ENCODE measurements at places on chromosomes 3 and 15. TPM values are rescaled to one million over a fixed set of nuclear protein-coding genes. Genes with fewer than 3 reads are reported as not detected.
A peak's percentile ranks its signal among the peaks of the same experiment; 100 is the strongest.

The DUOX2 gene
- total RNA-seq, result 2.7 TPM

The CYP1A1 gene
- total RNA-seq, result not detected

The SLC35G2 gene
- total RNA-seq, result 5.9 TPM

DNA sequence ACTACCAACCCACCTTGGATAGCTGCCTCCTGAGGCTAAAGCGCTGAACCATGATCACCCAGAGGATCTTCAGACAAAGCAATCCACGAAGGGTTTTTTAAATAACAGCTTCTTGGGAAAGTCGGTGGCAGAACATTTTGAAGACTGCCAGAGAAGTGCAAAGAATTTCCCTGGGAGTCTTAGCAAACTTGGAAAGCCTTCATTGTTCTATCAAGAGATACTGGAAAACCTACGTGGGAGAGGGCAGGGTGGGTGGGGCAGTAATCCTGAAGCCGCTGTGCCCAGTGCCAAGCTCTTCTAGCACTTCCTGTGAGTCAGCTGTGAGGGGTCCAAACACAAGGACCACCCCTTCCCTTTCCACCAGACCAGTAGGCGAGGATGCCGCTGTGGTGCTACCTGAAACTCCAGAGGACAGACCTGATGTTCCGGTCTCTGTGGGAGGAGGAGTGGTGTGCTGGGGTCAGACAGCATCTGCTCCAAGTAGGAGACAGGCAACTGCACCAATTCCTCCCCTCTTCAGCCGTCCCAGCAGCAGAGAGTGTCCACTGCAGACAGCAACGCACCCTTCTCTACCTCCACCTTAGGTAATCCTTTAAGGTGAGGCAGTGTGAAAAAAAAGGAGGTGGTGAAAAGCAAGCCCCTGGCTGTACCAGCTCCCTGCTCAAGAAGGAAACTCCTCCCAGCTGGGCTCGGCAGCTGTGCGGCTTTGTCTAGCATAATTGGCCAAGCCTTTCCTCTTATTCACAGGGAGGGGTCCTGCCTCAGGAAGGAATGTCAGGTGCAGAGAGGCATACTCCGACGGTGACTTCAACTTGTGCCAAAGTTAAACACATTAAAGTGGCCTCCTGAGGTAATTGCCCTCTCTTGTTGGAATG, 99.0 kb downstream of the TMCC1 start:
- H3K36me3 ChIP-seq, result no peaks in the 10 kb centered on the region
- DNase-seq, result peak; percentile 87
- H3K4me3 ChIP-seq, result peak overlapping the region; percentile 32
- no peaks in the 10 kb centered on the region for H3K27me3 ChIP-seq
- H3K4me1 ChIP-seq, result no peaks in the 10 kb centered on the region

DNA sequence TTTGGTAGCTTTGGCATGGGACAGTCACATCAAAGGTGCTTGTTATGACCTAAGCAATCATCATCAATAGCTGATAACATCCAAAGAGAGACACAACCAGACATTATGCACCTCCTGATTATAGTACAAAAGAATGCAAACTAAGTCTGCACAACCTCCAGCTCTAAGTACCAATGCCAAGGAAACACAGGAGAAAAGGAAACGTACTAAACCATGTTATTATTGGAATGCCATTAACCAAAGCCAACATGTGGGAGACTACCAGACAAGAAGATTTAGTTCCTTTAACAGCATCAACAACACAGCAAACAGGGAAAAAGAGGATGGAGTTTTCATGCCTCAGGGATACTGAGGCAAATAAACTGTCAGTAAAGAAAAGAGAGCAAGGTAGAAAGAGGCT, 61.4 kb downstream of the CD47 start:
- H3K4me3 ChIP-seq, result no peak overlapping the region
- H3K27me3 ChIP-seq, result no peaks in the 10 kb centered on the region
- no peak for DNase-seq

DNA sequence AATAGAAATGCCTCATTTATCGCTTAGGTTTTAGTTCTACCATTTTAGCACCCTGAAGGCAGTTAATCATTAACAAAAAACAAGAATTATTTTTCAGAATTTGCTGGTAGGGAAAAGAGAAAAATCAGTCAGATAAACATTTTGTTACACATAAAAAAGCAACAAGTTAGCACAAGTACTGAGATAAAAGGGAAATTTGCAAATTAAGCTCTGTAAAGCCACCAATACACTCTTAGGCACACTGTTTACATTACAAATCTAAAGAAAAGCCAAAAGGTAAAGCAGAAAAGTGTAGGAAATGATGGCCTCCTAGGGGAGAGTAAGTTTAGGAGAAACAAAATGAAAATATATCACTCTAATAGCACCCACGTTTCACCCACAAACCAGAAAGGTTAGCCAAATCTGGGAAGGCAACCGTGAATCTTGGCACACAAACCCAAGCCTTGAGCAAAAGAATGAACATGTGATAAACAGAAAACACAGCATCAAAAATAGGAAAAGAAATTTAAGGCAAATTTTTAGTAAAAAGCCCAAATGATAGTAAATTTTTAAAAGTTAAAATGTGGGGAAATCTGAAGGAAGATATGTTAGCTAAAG, 1.6 kb upstream of the SATB1 start:
- H3K27ac ChIP-seq, result no peak overlapping the region
- H3K4me1 ChIP-seq, result no peaks in the 10 kb centered on the region
- DNase-seq, result no peak
- H3K4me3 ChIP-seq, result no peak overlapping the region
- no peaks in the 10 kb centered on the region for H3K36me3 ChIP-seq
